CD4-positive, alpha-beta memory T cell (primary cell): ENCODE measurements at places on chromosomes 2 and 18. TPM values are rescaled to one million over a fixed set of nuclear protein-coding genes. Genes with fewer than 3 reads are reported as not detected.

GPC1 gene
- total RNA-seq = 1.1 TPM

DNA sequence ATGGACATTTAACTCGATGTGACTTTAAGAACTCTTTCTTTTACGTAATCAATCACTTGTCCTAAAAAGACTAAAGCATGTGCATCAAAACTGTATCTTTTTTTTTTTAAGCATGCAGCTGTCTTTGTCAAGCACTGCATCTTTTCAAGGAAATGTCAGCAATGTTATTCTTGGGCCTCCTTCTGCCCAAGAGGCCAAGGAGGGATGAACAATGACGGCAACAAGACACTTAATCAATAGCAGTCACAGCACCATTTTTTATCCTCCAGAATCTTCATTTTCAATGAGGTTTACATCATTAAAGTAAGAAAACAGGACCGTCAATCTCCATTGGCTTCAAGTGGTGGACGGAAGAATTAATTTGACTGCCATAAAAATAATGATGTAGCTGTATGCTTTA lies 253.8 kb downstream of the AFF3 start:
- no peak for DNase-seq
- no peaks in the 10 kb centered on the region for H3K36me3 ChIP-seq
- H3K27me3 ChIP-seq = no peaks in the 10 kb centered on the region
- H3K27ac ChIP-seq = no peak overlapping the region

ANKRD30B gene
- not detected for total RNA-seq

GRCh38 chr2:39954346-39954745 lies 175.3 kb upstream of the THUMPD2 start:
- H3K4me3 ChIP-seq = no peak overlapping the region
- DNase-seq = no peak
- H3K27me3 ChIP-seq = no peaks in the 10 kb centered on the region
- no peaks in the 10 kb centered on the region for H3K4me1 ChIP-seq

- H3K27ac ChIP-seq = no peak overlapping the region
- DNase-seq = no peak
- no peaks in the 10 kb centered on the region for H3K36me3 ChIP-seq
- no peaks in the 10 kb centered on the region for H3K4me1 ChIP-seq
- H3K4me3 ChIP-seq = no peak overlapping the region
These were observed 68.4 kb downstream of the LIPG start for GRCh38 chr18:49630246-49630699.

TCF23 gene
- total RNA-seq = not detected

DNA sequence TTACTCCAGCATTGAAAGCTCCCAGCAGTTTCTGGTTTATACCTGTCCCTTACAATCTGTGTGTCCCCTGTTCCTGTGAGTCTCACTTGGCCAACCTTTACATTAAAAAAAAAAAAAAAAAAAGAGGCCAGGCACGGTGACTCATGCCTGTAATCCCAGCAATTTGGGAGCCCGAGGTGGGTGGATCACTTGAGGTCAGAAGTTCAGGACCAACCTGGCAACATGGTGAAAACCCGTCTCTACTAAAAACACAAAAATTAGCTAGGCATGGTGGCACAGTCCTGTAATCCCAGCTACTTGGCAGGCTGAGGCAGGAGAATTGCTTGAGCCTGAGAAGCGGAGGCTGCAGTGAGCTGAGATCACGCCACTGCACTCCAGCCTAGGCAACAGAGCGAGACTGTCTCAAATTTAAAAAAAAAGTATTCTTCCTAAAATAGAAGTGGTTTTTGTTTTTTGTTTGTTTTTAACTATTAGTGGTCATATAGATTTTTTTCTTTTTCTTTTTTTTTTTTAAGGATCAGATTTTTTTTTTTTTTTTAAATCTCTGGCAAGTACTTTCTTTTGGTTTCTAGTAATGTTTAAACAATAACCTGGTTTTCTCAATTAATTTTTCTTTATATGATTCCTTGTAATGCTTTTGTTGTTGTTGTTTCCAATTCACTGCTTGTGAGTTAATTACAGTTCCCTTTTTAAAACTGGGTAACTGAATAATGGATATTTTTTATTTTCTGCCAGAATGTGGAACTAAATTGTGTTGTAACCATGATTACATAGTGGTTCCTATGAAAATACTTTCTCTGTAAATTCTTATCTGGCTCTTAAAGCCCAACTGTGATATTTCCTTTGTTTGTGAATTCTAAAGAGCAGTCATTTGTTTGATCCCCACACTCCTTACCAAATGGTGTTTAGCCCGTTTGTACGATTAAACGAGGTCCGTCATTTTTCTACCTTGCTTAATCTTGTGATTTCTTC lies 116.8 kb downstream of the CTAGE1 start:
- H3K27ac ChIP-seq = no peak overlapping the region
- H3K4me3 ChIP-seq = no peak overlapping the region
- no peak for DNase-seq
- no peaks in the 10 kb centered on the region for H3K4me1 ChIP-seq
- no peaks in the 10 kb centered on the region for H3K36me3 ChIP-seq

- H3K4me3 ChIP-seq = no peak overlapping the region
- no peaks in the 10 kb centered on the region for H3K36me3 ChIP-seq
- no peak for DNase-seq
- no peak overlapping the region for H3K27ac ChIP-seq
These were observed 95.5 kb downstream of the ARL4C start for GRCh38 chr2:234401426-234401825.

DNA sequence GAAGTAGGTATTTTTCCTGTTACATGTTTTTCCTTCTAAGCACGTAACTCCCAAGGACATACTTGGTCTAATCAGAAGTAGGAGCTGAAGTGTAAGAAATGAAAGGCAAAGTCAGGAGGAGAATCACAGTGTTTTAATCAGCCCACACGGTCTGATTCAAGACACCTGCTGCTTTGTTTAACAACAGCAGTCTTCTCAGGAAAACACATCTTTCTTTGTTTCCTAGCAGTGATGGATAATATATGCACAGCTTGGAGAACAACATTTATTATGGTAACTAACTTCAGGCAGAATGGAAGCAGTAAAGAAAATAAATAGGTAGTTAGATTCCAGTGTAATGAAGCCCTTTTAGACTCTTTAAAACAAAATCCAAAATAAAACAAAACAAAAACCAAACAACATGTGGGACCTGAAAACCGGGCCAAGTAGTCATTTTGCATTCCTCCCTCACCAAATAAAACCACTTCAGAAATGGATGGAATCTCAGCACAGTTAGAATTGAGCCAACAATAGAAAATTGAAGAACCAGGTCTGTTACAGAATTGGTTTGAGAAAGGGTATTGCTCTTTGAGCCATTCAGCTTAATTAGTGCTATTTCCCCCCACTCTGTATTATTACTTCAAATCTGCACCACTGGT lies 61.1 kb upstream of the UGP2 start:
- H3K36me3 ChIP-seq = no peaks in the 10 kb centered on the region
- no peak for DNase-seq
- no peaks in the 10 kb centered on the region for H3K27me3 ChIP-seq
- no peaks in the 10 kb centered on the region for H3K4me1 ChIP-seq

RAB6C gene
- 0.11 TPM for total RNA-seq

RNF125 gene
- 40.3 TPM for total RNA-seq

IL36B gene
- not detected for total RNA-seq

GALNT14 gene
- not detected for total RNA-seq

DNA sequence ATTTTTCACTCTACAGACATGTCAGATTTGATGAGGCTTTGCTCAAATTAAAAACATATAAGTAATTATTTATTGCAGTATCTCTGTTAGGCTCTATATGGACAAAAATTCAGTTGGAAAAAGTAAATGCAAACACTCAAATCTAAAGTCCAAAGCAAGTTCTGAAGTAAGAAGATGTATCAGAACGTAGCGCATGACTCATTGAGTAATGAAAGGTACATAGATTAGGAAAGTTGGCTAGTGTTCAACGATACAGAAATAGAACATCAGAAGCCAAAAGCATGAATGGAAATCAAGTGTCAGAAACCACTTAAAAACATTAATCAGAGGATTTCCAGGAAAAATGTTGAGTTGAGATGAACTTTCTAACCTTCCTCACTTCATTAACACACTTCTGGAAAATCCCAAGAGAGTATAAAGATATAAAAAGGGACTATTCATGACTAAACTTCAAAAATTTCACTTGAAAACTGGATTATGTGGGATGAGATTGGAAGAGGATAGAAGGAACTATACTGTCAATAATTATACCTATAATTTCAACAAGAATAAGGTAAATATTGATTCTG lies 494.1 kb downstream of the LRRTM4 start:
- no peak overlapping the region for H3K4me3 ChIP-seq
- no peaks in the 10 kb centered on the region for H3K4me1 ChIP-seq
- no peaks in the 10 kb centered on the region for H3K36me3 ChIP-seq
- no peaks in the 10 kb centered on the region for H3K27me3 ChIP-seq

DNA sequence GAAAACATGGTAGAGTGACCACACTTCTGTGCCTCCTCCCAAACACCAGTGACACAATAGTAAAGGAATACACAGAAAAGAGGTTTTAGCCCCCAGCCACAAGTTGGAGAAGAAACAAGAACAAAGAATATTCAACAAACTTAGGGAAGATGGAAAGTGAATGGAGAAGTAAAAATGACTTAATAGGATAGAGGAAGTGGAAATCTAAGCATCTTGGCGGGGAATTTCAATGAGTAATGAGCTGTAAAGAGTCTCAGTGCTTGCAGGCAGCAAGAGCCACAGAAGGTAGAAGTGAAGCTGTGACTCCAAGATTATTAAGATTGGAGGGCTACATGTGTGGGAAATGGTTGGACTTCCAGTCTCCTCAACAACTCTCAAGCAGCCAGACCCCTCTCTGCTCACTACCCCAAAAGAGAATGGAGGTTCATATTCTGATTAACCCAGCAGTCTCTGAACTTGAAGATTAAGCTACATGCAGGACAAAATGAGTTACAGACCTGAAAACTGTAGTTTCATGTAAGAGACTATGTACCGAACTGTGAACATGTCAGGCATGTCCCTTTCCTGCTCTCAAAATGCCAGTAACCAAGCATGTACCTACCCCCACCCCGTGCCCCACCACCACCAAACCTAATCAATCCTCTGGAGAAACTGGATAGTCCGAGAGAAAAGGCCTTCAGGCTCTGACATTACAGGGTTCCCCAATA lies 16.9 kb upstream of the HNRNPLL start:
- H3K4me1 ChIP-seq = no peaks in the 10 kb centered on the region
- H3K4me3 ChIP-seq = no peak overlapping the region
- DNase-seq = no peak
- H3K36me3 ChIP-seq = no peaks in the 10 kb centered on the region
- no peaks in the 10 kb centered on the region for H3K27me3 ChIP-seq

DNA sequence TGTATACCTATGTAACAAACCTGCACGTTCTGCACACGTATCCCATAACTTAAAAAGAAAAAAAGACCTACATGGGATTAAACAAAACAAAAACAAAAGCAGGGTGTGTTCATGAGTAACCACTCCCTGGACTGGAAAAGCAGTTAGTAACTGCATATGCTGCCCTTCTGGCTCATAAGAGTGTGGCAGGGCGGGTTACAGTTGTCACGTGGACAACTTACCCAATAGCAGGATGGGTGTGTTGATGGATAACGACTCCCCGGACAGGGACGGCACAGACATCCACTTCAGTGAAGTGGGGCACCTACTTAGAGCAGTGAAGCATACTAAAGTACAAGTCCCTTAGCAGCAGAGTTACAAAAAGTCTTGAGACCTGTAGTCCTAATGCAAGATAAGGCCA lies 136.7 kb downstream of the CCBE1 start:
- no peak overlapping the region for H3K27ac ChIP-seq
- H3K36me3 ChIP-seq = no peaks in the 10 kb centered on the region

DNA sequence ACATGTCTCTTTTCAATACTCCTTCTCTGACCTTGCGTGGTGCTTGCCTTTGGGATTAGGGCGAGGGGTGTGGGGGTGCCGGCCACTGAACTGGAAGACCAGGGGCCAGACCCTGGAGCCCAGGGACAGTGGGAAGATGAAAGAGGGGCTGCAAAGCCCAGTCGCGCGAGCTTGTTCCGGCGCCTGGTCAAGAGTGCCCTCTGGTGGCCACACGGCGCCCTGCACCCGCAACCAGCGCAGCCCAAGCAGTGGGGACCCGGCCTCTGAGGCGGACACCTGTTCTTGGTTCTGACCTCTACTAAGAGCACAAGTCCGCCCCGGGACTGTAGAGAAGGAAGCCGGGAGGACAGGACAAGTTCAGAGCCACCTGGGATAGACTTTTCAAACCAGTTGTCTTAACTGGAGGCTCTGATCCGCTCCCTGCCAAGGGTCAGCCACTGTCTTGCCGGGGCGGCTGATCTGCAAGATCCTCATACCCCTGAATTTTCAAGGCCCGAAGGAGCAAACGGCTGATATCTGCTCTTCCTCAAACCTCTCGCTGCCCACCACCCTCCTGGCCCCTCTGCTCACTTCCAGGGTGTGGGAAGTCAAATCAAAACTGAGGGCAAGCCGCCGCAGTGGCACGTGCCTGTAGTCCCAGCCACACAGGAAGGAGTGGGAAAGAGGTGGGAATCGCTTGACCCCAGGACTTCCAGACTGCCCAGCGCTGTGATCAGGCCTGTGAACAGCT lies 14.9 kb upstream of the MSH6 start:
- no peak overlapping the region for H3K4me3 ChIP-seq
- H3K27ac ChIP-seq = no peak overlapping the region
- no peaks in the 10 kb centered on the region for H3K27me3 ChIP-seq
- H3K36me3 ChIP-seq = no peaks in the 10 kb centered on the region

DNA sequence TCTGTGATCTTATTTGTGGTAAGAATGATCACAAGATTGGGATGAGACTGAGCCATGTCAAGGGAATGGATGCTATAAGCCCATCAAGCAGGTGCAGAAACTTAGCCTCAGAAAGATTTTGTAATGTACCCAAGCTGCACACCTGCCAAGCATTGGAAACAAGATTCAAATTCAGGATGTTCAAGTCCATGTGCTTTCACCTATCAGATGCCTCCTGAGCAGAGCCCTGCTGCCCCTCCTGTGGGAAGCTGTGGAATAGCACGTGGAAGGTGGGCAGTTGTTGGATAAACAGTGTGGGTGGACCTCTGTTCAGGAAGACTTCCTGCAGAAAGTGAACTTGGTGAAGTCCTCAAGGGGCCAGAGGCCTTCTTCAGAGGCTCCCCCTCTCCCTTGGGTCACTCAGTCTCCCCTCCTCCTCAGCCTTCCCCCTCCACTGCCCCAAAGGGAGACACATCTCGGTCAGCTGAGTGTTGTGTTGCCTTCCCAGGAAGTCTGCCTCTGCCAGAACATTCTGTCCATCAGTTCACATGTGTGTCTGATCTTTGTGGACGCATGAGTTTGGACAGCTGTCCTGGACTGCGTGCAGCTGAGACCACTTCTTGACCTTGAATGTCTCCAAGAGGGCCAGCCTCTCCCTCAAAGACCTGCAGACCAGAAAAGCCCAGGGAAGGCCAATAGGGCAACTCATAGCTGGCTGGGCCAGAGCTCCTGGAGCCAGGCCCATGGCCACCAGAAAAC lies 186.1 kb downstream of the INHBB start:
- no peak for DNase-seq
- H3K4me1 ChIP-seq = no peaks in the 10 kb centered on the region
- no peaks in the 10 kb centered on the region for H3K36me3 ChIP-seq
- H3K27me3 ChIP-seq = no peaks in the 10 kb centered on the region
- H3K4me3 ChIP-seq = no peak overlapping the region
- no peak overlapping the region for H3K27ac ChIP-seq

MTHFD2 gene
- total RNA-seq = 23.8 TPM
